ENCODE measurements at places on chromosomes 5 and 9.

DNA sequence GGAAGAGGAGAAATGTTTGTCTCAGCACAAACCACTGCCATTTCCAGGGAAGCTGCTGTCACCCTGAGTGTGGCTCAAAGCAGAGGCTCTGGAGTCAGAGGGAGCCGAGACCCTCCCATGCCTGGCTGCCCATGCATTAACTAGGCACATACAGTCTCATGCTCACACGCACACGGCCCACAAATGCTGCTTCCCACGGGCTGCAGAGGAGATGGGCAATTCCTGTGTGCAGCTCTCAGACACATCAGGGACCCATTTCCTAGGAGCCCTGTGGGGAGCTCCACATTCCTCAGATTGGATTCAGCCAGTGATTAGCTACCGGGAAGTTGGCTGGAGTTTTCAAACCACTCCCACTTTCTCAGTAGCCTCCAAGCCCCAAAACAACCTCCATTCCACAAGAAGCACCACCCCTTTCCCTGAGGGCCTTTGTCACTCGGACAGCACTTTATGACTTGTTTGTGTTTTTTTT is 9.1 kb upstream of the PTGES start:
- DNase-seq: no peak

DNA sequence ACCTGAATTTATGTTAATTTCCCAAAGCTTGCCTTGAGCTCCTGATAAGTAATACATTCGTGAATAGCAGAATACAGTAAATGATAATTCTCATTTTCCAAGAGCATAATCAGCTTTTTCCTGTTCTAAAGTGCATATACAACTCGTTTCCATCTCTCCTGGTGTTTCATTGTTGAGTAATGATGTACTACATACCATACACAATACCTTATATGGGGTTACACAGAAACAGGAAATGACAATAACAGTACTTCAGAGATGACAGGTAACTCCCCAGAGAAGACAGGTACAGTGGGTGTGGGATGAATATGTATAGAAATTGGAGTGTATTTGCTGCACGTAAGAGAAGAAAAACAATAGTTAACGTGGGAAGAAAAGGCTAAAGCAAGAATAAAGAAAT is 287.1 kb downstream of the TENT4A start:
- no peak for DNase-seq

- DNase-seq: no peak
Measured at GRCh38 chr9:80571953-80572352, 1000.2 kb downstream of the TLE4 start.

DNA sequence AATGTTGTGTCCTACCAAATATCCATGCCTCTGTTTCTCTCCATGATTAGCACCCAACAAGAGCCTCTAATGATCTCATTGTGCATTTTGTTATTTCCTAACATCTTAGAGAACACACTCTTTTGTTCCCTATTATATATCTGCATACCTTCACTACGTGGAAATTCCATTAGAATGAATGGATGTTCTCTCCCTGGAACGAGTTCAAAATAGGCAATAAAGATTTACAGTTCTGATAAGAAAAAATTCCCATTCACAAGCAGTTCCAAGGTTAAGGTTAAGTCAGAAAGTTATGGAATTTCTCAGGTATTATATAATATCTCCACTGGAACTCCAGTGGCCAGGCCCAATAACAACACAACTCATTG is 83.7 kb downstream of the TRPM6 start:
- no peak for DNase-seq

DNA sequence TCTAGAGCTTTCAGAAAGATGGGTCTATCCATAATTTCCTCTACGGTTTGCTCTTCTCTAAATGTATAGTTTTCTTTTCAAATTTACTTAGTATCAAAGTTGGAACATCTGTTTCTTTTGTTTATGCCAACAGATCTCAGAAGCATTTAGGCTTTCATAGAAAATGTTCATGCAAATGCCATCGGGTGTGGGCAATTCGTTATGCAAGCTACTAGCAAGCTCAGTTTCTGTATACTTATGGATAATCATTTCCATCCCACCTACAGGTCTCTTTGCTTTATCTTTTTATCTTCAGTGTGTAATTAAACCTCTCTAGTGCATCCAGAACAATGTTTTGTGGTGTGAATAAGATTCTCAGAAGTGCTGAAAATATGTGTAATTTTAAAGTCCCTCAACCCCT is 59.9 kb downstream of the NUDT12 start:
- DNase-seq: no peak

DNA sequence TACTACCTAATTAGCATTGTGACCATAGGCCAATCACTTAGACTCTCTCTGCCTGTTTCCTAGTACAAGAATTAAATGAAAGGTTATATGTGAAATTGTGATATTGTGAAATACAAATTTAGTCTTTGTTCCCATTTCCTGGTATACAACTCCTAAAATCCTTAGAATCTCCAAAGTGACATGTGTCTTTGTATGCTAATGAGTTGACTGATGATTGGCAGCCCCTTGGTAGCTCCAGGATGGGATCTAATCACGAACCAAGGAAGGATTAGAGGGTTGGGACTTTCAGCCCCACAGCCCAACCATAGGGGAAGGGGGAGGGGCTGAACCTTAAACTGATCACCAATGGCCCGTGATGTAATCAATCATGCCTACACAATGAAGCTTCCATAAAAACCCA is 31.6 kb downstream of the ATP6V0E1 start:
- no peak for DNase-seq

DNA sequence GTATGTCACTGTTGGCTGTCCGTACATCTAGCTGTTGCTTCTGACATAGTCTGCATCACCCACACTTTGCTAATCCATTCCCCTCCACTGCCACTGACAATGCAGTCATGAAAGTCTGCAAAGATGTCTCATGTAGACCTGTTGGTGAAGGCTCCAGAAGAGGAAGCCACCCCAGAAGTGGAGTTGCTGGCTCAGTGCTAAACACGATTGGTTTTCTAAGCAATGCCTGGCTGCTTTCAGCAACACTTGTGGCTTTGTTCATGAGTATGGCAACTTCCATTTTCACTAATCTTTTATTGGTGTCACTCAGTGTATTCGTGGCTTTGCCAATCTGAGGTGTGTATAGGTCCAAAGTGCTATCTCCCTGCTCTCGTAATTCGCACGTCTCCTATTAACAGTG is 288.1 kb downstream of the GADD45G start:
- DNase-seq: no peak

- peak; percentile 43 for DNase-seq
Measured at GRCh38 chr5:157603333-157604190, 28.0 kb upstream of the ADAM19 start.

DNA sequence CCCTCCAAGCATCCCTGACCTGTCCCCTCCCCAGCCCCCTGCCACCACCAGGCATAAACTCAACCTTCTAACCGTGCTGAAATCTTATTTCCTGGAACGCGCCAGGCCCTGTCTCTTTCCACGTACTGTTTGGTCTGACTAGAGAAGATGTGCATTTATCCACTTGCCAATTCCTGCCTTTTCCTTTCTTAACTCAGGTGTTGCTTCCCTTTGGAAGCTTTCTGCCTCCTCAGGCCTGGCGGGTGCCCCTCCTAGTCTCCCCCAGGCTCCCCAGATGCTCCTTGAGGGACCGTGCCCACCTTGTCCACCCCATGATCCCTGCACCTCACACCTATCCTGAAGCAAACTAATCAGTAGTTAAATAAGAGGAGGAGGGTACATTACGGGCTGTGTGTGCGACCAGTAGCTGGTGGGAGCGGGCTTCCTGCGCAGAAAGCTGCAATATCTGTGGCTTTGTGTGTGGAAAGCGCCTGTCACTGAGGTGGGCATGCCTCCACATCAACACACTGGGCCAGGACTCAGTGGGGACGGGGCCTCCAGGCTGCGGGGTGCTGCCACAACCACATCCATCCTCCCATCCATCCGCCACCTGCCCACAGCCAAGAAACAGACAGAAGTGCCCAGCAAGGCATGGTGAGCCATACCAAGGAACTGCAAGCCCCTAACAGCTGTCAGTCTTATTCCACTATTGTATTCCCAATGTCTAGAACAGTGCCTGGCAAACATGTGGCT is 73.5 kb downstream of the COL23A1 start:
- DNase-seq: no peak

GRCh38 chr9:69932901-69933300 is 110.7 kb upstream of the MAMDC2 start:
- no peak for DNase-seq

GRCh38 chr9:75582870-75583269 is 307.6 kb upstream of the PCSK5 start:
- DNase-seq: no peak

GRCh38 chr9:127491516-127491915 is 40.2 kb downstream of the LRSAM1 start:
- no peak for DNase-seq

- DNase-seq: no peak
Measured at GRCh38 chr9:108259917-108260675, 595.7 kb downstream of the ACTL7B start.

DNA sequence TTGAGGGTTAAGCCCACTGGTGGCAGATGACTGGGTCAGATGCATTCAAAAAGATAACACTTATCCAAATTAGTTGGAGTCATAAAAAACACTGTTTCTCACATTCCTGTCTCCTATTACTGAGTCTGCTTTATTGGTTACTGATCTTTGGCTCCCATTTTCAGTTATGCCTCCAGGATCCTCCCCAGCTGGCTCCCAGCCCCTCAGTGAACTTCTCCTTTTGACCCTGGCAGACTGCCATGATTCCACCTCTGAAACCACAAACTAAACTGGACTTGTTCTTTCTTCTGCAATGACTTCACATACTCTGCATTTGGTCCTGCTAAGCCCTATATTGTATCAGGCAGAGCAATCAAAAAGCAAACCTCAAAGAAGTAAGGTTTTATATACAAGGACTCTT is 860.8 kb upstream of the DMAC1 start:
- DNase-seq: no peak

- DNase-seq: no peak
Measured at GRCh38 chr5:77952636-77953212, 176.6 kb upstream of the TBCA start.

DNA sequence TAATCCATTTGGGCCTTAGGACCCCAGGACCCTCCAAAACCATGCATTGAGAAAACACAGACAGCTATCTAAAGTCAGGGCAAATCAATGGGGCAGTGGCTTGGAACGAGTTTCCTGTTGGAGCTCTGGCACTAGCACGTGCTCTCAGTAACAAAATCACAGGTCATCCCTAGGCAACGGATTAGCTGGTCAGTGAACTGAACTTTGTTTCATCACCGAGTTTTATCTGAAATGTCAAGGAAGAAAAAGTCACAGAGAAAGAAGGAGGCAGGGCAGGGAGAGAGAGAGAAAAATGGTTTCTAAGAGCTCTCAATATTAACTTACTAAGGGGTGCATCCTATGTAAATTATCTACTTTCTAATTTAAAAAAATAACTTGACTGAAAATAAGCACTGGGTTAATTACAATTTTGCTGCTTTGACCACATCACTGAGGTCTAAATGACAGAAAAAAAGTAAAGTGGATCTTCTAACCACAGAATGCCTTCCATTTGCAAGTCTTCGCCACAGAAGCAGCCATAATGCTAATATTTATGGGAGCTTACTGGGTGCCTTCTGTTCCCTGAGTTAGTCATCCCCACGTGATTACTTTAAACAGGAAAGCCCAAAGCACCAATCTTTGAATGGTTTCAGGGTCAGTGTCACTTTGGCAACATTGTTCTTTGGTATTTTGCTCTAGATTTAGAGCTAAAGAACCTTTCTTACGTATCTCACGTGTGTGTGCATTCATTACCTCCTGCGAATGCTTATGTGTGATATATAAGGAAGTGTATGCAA is 503.9 kb downstream of the RASEF start:
- DNase-seq: no peak

- no peak for DNase-seq
Measured at GRCh38 chr5:144812763-144813162, 642.1 kb downstream of the KCTD16 start.

GRCh38 chr5:97601651-97602050 is 418.6 kb upstream of the RIOK2 start:
- no peak for DNase-seq

DNA sequence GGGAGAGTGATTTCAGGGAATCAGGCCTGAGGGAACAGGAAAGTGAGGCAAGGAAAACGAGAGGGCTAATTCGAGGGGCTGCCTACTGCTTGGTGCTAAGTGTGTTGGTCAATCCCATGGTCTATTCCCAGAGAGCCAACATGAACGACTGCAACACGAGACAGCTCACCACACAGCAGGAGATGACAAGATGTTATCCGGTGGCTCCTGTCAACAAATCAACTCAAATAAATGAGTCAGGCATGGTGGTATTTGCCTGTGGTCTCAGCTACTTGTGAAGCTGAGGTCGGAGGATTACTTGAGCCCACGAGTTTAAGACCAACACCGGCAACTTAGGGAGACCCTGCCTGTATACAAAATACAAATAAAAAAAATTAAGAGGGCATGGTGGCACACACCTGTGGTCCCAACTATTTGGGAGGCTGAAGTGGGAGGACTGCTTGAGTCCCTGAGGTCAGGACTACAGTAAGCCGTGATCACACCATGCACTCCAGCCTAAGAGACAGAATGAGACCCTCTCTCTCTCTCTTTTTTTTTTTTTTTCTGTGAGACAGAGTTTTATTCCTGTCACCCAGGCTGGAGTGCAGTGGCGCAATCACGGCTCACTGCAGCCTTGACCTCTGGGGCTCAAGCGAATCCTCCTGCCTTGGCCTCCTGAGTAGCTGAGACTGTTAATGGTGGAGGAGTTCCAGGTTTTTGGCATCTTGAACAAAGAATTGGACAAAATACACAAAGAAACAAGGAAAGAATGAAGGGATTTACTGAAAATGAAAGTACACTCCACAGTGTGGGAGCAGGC is 9.0 kb upstream of the FAF2 start:
- no peak for DNase-seq

GRCh38 chr5:73022471-73023169 is 66.8 kb downstream of the FCHO2 start:
- no peak for DNase-seq
